ENCODE measurements at places on chromosomes 7 and 10. TPM values are rescaled to one million over a fixed set of nuclear protein-coding genes. Genes with fewer than 3 reads are reported as not detected.

GRCh38 chr7:29349362-29349761, 154.8 kb downstream of the CHN2 start:
- H3K27ac ChIP-seq: no peak overlapping the region
- no peaks in the 10 kb centered on the region for H3K27me3 ChIP-seq
- H3K4me1 ChIP-seq: no peaks in the 10 kb centered on the region
- no peak overlapping the region for H3K4me3 ChIP-seq
- DNase-seq: no peak
- H3K36me3 ChIP-seq: no peaks in the 10 kb centered on the region

GRCh38 chr7:32037650-32038198, 32.5 kb downstream of the PDE1C start:
- no peak overlapping the region for H3K27ac ChIP-seq
- no peak overlapping the region for H3K4me3 ChIP-seq
- H3K4me1 ChIP-seq: no peaks in the 10 kb centered on the region
- H3K27me3 ChIP-seq: no peaks in the 10 kb centered on the region

NYAP1 gene
- 10.5 TPM for total RNA-seq

DNA sequence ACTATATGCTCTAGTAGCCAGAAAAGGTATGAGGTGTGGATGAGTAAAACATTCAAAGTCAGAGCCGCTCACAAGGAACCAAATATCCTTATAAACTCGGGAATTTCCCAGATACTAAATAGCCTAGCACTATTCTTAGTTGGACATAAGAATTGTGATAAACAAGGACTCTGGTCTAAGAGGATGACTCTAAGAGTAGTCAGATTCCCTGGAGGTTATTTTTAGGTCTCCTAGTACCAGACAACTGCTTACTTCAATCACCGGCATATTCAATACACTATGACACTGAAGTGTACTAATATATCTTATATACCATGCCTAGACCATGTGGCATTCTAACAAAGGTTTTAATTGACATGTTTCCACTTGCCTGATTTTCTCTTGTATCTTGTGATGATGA, 56.5 kb downstream of the LMBR1 start:
- no peak overlapping the region for H3K27ac ChIP-seq
- H3K27me3 ChIP-seq: no peaks in the 10 kb centered on the region
- no peak for DNase-seq
- H3K36me3 ChIP-seq: no peaks in the 10 kb centered on the region

PPP3CB gene
- total RNA-seq: 63.6 TPM

ZNF488 gene
- total RNA-seq: 1.1 TPM

SPDYE11 gene
- total RNA-seq: not detected

CACNB2 gene
- total RNA-seq: 3.3 TPM

CAV2 gene
- total RNA-seq: 121 TPM

CXCL12 gene
- 75.9 TPM for total RNA-seq

- DNase-seq: no peak
- no peak overlapping the region for H3K4me3 ChIP-seq
- no peaks in the 10 kb centered on the region for H3K36me3 ChIP-seq
- H3K27ac ChIP-seq: no peak overlapping the region
- peaks cover 29% of the 10 kb centered on the region for H3K4me1 ChIP-seq
These were observed 8.9 kb downstream of the DLX6 start for GRCh38 chr7:97014145-97014750.

GRCh38 chr10:8346861-8347260, 292.4 kb downstream of the GATA3 start:
- no peaks in the 10 kb centered on the region for H3K27me3 ChIP-seq
- no peak overlapping the region for H3K4me3 ChIP-seq
- H3K27ac ChIP-seq: no peak overlapping the region

ZNF425 gene
- 5.1 TPM for total RNA-seq

LRIT1 gene
- total RNA-seq: not detected

ASAH2 gene
- total RNA-seq: 0.66 TPM

- no peak overlapping the region for H3K4me3 ChIP-seq
- no peaks in the 10 kb centered on the region for H3K4me1 ChIP-seq
- H3K27ac ChIP-seq: no peak overlapping the region
- no peaks in the 10 kb centered on the region for H3K36me3 ChIP-seq
- DNase-seq: no peak
These were observed 40.7 kb upstream of the BET1 start for GRCh38 chr7:94044806-94045205.

- no peaks in the 10 kb centered on the region for H3K27me3 ChIP-seq
- peak; percentile 51 for DNase-seq
- H3K36me3 ChIP-seq: no peaks in the 10 kb centered on the region
- no peaks in the 10 kb centered on the region for H3K4me1 ChIP-seq
These were observed 13.4 kb downstream of the ANKRD16 start for GRCh38 chr10:5876181-5876768.

- no peaks in the 10 kb centered on the region for H3K27me3 ChIP-seq
- H3K36me3 ChIP-seq: peaks cover 89% of the 10 kb centered on the region
- no peak for DNase-seq
- H3K4me3 ChIP-seq: no peak overlapping the region
- no peaks in the 10 kb centered on the region for H3K4me1 ChIP-seq
These were observed 31.9 kb upstream of the AGBL3 start for GRCh38 chr7:134954197-134955082.

COL1A2 gene
- 235 TPM for total RNA-seq

GRCh38 chr7:29801929-29802328, 4.4 kb upstream of the WIPF3 start:
- H3K27me3 ChIP-seq: peaks cover 22% of the 10 kb centered on the region
- H3K27ac ChIP-seq: no peak overlapping the region
- H3K4me3 ChIP-seq: no peak overlapping the region
- peaks cover 3% of the 10 kb centered on the region for H3K4me1 ChIP-seq

GNGT1 gene
- total RNA-seq: not detected

SPACDR gene
- total RNA-seq: 1.8 TPM

DNA sequence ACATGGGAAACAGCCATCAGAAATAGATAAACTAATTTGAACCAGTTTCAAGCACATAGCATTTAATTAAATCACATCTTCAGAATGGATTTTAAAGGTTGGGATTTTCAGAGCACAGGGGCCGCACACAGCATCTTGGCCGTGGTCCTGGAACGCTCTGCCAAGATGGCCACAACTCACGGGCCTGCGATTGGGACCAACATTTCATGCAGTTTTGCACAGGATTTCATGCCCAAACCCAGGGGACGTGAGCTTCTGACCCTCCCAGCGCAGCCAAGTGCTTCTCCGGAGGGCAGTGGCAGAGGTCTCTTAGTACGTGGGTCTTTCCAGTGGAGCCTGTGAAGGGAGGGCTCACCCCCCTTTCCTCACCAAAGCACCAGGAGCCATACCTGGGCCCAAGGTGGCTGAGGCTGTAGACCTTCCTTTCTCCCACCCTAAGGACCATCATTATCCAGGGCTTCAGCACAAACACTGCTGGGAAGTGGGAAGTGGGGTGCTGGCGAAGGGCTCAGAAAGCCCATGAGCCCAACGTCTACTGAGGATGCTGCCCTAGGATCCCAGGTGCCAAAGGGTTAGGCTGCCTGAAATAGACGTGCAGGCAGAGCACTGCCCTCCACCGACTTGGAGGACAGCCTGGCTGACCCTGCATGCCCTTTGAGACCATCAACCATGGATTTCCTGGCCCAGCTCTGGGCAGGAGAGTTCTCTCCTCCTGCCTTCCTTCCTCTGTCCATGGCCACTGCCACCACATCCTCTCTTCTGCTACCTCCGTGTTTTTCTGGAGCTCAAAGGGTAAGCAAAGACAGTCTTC, 611.2 kb upstream of the MGMT start:
- no peaks in the 10 kb centered on the region for H3K4me1 ChIP-seq
- H3K27ac ChIP-seq: no peak overlapping the region
- H3K27me3 ChIP-seq: no peaks in the 10 kb centered on the region
- no peak overlapping the region for H3K4me3 ChIP-seq

DNA sequence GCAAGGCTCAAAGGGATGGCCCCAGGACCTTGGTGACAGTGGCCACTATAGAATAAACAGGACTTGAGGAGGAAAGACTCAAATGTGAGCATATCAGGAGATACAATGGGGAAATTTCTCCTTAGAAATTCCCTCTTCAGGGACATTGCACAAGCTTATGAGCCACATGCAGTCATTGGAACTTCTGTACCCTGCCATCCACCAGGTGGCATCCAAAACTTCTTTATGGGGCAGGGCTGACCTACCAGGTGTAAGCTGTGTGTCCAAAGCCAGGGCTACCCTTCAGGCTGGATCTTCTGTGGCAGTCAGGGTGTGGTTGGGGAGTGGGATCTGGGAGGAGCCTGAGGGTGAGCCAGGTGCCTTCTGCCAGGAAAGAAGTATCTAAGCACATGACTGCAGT, 36.6 kb upstream of the LRRC18 start:
- no peak overlapping the region for H3K27ac ChIP-seq
- H3K4me1 ChIP-seq: peaks cover under 1% of the 10 kb centered on the region
- no peaks in the 10 kb centered on the region for H3K27me3 ChIP-seq

Data from tibial nerve (tissue), 4 donors.